ENCODE measurements at places on chromosomes 16 and 17. TPM values are rescaled to one million over a fixed set of nuclear protein-coding genes. Genes with fewer than 3 reads are reported as not detected.

The CHST5 gene
- total RNA-seq = not detected

The TP53TG3D gene
- total RNA-seq = not detected

The KRTAP4-1 gene
- total RNA-seq = not detected

The CHST4 gene
- 0.21 TPM for total RNA-seq

The SALL1 gene
- 0.21 TPM for total RNA-seq

The TEKT1 gene
- total RNA-seq = not detected

Measured in tongue (tissue), 3 donors.